ENCODE measurements at places on chromosomes 6 and 20.
A peak's percentile ranks its signal among the peaks of the same experiment; 100 is the strongest.

DNA sequence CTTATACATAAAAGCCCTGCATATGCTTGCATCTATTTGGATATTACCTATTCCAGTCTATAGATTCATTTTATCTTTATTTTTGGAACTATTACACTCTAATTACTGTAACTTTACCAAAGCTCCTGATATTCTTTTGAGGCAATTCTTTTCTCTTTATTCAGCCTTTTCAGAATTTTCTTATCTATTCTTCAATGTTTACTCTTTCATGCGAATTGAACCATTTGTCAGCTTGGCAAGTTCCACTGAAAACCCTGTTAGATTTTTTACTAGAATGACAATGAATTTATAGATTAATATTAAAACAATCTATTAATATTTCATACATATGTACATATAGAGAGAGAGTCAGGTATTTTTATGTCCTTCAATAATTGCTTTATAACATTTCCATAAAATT lies 554 bp upstream of the MEP1A start:
- no peak for DNase-seq

DNA sequence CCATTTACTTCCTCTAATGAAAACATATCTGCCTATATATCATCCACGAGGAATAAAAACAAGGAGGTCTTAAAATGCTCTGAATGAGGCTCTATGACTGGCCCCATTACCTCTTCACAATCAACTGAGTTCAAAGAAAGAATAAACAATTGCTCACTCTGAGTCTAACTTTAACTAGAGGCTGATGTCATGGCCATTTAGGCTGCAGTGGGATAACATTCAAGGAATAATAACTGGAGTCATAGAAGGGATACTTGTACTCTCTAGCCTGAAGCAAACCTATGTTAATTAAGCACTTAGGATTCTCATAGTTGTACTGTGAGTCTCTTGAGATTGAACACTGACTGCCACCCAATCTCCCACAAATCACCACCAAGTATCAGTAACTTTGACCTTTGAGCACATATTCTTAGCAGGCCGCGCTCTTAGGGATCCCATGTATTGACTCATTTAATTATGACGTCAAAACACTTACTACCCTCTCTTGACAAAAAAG lies 70.2 kb downstream of the PERP start:
- DNase-seq: no peak

DNA sequence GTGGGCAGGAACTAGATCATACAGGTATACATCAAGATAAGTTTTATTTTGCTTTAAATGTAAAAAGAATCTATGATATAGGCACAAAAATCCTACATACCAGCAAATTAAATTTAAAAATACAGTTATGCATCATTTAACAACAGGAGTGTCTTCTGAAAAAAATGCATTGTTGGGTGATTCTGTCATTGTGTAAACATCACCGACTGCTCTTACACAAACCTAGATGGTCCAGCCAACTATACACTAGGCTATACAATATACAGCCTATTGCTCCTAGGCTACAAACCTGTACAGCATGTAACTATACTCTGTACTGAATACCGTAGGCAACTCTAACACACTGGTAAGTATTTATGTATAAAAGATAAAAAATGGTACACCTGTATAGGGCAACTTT lies 139.4 kb downstream of the RNGTT start:
- DNase-seq: no peak

DNA sequence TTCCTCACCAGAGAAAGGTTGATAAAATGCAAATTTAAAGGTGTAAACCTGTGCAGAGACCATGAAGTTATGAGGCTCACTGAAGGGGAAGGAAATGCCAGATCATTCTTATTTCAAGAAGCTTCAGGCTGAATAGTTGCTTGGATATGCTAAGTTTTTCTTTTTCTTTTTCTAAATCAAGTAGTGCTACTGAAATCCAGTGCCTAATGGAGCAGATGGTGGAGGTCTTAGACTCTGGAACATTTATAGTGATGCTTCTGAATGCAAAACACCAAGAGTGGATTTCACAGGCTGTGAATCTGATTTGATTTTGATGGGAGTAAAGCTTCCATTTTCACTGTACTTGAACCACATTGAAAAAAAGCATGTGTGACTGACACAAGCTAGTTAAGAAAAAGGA lies 151.2 kb upstream of the BEND3 start:
- no peak for DNase-seq

GRCh38 chr20:611047-611842 lies 1.1 kb upstream of the TCF15 start:
- no peak for DNase-seq

GRCh38 chr6:133055441-133055966 lies 185.7 kb upstream of the EYA4 start:
- DNase-seq: no peak

DNA sequence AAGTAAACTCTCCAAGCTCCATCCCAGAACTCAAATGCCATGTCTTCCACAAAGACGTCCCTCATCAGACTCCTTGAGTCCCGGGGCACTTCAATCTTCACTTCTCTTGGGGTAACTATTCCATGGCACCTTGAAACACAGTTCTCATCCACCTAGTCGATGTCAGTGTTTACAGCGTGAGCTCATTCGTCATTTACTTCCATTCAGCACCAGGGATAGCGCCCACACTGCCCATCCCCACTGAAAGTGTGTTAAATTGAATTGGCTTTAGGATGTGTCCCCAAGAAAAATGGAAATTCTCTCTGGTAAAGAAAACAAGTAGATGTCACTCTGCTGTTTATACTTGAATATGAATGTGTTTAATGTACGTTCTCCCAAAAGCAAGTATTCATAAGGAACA lies 31.3 kb downstream of the KCNK15 start:
- no peak for DNase-seq

GRCh38 chr6:56528412-56528841 lies 114.3 kb downstream of the DST start:
- DNase-seq: peak; percentile 95

DNA sequence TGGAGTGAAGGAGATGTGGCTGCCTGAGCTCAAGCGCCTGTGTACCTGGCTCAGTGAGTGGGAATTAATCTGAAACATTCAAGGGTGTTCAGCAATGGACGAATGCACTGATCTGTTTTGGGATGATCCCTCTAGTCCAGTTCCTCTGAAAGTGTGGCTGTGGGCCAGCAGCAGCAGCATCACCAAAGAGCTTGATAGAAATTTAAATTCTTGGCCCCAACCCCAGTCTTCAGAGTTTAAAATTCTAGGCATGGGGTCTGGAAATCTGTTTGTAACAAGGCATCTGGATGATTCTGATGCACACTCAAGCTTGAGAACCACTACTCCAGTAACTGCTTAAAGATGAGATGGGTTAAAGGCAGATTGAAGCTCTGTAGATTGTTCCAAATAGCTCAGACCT lies 59.2 kb downstream of the STMND1 start:
- no peak for DNase-seq

- DNase-seq: no peak
Measured at GRCh38 chr20:45444050-45444449, 25.5 kb upstream of the WFDC2 start.

- no peak for DNase-seq
Measured at GRCh38 chr6:42236682-42237473, 19.2 kb upstream of the MRPS10 start.

GRCh38 chr20:37314099-37314498 lies 24.6 kb downstream of the MANBAL start:
- no peak for DNase-seq

DNA sequence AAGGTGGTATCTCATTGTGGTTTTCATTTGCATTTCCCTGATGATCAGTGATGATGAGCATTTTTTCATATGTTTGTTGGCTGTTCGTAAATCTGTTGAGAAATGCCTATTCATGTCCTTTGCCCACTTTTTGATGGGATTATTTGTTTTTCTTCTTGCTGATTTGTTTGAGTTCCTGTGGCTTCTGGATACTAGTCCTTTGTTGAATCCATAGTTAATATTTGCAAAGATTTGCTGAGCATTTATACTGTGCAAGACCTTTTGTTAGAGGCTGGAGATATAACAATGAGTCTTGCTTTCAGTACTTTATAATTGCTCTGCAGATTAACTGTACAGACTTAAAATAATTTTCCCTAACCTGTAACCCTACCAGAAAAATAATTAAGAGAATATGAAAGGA lies 35.6 kb downstream of the PDE7B start:
- DNase-seq: no peak

GRCh38 chr6:16388488-16388887 lies 150.1 kb downstream of the GMPR start:
- no peak for DNase-seq

DNA sequence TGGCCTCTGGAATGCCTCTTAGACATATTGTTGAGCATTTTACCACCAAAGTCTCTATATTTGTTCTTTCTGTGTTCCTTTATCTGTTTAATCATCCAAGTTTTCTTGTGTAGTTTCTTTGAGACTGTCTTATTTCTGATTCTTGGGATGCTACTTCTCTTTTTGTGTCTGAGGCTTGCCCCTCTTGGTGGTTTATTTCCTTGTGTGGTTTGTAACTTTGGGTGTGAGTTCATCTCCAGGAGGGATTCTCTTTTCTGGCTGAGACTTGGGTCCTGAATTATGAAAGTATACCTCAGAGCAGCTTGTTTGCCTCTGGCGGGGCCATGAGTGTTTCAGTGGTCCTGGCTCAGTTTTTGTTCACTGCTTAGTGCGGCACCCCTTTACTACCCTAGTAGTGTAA lies 33.9 kb downstream of the PPARD start:
- no peak for DNase-seq

- no peak for DNase-seq
Measured at GRCh38 chr20:43666376-43667328, at the start of gene MYBL2. TSS of gene MYBL2 (plus strand) at chr20:43667114. CDS start at chr20:43667284, 170 bp downstream.

DNA sequence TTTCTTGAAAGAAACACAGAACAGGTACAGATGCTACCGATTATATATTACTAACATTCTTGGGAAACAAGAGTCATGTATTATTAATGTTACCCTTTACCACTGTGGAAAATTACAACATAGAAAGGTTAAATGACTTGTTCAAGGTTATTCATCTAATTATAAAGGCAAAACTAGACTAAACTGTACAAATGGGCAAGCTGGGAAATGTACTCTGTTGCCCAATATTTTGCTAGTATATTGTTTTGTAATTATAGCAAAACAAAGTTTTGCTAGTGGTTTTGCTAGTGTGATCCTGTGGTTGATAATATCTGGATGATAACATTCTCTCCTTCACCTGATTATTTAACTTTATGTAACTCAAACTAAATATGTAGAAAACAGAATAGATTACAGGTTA lies 96.5 kb downstream of the TINAG start:
- DNase-seq: no peak

GRCh38 chr6:85136310-85136709 lies 313.6 kb upstream of the NT5E start:
- no peak for DNase-seq

DNA sequence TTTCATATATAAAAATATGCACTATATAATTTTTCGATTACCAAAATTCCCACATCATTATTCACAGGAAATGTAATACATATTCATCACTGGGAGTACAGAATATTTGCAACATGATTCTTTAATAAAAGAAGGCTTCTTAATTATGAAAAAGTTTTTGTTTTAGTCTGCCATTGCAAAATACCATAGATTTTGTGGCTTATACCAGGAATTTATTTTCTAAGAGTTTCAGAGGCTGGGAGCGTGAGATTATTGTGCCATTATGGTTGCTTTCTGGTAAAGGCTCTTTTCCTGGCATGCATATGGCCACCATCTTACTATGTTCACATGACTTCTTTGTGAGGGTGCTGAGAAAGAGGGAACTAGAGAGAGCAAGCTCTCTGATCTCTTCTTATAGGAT lies 306.9 kb upstream of the ADGRB3 start:
- no peak for DNase-seq

- no peak for DNase-seq
Measured at GRCh38 chr6:167095888-167096287, 27.0 kb upstream of the CCR6 start.

GRCh38 chr6:148288541-148288940 lies 54.1 kb upstream of the SASH1 start:
- DNase-seq: no peak

DNA sequence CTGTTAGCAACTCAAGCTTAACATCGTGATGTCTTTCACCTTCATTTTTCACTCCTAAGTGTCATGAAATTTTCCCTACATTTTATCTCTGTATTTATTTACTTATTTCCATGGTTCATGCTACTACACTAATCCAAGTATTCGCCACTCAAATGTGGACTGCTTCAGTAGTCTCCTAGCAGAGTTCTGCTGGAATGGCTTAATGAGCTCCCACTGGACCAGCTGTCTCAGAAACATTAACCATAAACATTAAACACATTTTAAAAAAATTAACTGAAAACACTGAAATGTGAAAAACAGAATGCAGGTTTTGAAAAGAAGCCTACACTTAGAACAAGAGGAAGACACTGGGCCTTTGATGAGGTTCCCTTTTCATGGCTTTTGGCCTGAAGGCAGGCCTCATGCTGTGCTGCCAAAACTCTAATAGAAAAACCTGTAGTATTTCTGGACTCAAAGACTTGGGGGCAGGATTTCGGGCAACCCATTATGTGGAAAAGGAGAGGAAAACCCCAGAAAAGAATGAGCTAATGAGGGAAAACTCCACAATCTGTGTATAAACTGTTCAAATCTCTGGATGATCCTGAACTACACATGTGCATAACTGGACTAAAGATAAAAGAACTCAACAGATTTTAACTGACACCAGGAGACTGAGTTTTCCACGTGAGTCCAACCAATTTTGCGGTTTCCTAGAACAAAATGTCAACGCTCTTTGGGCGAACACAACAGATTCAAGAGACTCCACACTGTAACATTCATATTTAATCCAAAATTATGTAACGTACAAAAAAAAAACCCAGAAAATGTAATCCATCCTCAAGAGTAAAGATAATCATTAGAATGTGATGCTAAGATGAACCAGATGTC lies 33.0 kb downstream of the SAMD3 start:
- DNase-seq: no peak

DNA sequence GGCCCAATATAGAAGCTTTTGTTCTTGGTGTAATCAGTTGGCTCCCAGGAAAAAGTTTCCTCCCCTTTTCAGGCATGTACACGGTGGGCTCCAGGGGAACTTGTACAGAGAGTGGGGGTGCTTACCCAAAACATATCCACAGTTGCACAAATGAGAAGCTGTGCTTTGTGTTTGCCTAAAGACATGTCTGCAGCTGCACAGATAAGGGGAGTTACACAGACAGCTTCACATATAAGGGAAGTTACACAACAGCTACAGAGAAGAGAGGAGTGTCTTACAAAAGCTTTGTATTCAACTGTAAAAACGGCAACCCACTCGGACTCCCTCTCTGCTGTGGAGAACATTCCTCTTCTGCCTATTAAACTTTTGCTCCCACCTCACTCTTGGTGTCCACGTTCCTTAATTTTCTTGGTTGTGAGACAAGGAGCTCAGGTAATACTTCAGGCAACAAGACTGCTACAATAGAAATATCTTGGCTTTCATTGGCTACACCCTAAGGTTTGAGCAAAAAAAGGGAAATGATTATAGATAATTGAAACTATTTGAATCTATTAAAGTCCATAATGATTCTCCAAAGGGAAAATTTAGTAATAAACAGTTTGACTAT lies 7.4 kb upstream of the PNRC1 start:
- no peak for DNase-seq

Measured in AG04449 (cell line).